GM12864 (cell line): ENCODE measurements at places on chromosomes 2 and 18.

DNA sequence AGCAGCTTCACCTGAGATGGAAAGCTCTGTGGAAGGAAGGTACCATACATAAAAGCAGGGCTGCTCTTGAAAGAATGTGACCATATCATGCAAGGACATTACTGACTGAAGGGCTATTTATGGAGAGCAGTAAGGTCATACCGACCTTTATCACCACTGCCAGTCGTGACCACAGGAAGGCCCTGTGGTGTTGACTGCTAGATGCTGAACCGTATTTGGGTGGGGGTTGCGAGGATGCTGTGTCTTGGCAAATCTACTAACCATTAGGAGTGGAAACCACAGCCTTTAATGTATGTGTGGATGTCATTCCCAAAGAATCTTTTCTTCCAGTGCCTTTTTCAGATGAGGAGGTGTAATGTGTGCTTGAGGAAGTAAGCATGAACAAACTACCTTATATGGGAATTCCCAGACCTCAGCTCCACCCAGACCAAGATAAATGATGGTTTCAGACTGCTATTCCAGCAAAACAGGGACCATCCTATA lies 60.8 kb downstream of the LIMS1 start:
- DNase-seq: no peak

- DNase-seq: no peak
Observed at GRCh38 chr18:79496237-79496977, 100.7 kb downstream of the NFATC1 start.

GRCh38 chr2:30620102-30620501 lies 173.1 kb downstream of the LCLAT1 start:
- no peak for DNase-seq

GRCh38 chr2:206127656-206128055 lies 31.6 kb downstream of the NDUFS1 start:
- no peak for DNase-seq

GRCh38 chr2:173690349-173690748 lies 274.8 kb downstream of the SP3 start:
- no peak for DNase-seq

DNA sequence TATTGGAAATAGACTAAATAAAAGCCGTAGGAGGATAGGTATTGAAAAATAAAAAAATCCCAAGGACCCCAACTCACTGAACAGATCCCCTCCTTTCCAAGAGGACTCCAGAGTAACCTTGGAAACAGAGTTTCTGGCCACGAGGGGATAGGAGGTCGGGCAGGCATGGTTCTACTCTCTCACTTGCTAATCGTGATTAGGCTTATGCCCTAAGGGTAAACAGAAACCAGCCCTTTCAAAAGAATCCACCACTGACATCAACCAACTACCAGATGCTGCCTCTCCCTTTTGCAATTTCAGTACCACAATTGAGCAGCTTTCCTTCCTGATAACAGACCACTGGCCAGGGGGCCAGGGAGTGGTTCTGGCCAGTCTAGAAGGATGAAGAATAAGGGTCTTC lies 477.8 kb downstream of the EIPR1 start:
- no peak for DNase-seq

DNA sequence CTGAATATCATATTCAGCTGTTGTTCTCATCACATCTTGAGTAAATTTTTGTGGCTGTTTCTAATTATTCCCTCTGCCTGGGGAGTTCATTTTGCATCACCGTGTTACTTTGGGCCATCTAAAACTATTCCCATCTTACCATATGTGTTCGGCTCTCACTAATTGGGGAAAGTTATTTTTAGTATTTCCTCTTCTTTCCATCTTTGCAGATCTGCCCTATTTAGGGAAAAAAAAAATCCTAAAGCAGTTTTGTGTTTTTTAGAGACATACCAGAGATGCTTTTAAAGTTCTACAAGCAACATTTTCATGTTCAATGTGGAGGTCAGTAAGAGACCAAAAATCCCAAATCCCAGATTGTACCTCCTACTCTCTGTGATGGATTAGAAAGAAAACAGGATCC lies 111.3 kb upstream of the NDUFV2 start:
- no peak for DNase-seq

DNA sequence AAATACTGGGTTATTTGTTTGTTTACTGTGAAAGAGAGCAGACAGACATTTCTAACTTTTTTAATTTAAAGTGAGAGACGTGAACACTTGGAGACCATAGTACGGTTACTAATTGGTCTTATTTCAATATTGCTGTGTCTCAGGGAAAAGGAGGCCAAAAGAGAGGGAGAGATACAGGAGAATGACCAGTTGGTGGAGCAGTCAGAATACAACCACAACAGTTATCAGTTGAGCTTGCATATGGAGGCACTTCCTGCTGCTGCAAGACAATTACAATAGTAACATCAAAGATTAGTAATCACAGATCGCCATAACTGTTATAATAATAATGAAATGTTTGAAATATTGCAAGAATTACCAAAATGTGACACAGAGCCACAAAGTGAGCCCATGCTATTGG lies 58.2 kb downstream of the TWSG1 start:
- DNase-seq: no peak

DNA sequence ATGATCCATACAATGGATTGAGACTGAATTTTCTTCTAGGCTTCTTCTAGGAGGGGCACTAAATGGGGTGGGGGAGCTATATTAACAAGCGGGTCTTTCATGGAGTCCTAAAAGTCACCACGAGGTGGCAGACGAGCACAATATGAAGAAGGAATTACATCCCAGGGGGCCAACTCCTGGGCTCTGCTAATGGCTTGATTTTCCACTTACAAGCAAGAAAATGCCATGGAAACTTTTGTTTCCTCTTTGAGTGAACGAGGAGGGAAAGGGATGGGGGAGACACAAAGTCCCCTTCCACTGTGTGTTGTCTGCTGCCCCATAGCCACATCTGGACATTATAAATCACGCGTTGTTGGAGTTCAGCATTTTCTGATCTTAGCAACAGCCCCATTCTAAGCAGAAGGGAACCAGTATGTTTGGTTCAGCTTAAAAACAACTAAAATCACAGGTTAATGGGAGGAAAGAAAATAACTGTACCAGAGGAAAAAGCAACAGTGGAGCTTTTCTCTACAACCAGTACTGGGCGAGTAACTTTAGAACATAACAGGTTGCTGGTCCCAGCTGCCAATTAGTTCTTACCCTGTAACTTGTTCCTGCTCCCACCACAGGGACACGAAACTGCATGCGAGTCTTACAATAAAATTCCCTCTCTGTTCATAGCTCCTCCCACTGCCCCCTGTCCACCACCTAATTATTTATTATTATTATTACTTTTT lies 285.0 kb upstream of the PARD3B start:
- DNase-seq: no peak

DNA sequence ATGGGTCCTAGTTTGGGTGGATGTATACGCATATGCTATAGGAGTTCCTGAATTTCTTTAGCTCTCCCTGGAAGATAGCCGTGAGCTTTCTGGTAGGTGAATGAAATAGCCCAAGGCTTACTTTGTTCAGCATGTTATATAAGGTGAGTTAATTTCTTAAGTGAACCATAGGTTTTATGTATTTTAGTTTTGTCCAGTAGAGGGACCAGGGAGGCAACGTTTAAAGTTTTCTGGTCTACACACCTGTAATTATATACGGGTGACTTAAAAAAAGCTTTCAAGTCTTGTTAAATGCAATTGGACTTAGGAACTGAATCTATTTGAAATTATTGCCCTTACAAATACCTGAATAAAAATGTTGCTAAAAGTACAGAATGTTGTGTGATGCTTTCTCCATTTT lies 402.5 kb upstream of the DDX18 start:
- no peak for DNase-seq

DNA sequence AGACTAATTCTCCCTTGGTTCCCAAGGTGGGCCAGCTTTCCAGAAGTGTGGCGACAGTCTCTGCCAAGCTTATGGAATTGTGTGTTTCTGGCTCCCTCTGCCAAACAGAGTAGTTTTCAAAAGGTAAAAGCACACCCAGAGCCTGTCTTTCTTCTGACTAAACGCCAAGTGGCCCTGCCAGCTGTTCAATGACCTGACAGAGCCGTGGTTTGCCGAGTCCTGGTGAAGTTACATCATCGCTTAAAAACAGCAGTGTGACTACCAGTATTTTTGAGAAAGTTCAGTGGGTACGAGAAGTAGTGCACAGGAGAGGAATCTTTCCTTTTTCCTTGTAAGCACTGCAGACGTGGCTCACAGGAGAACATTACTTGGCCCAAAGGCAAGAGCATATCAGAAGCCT lies 1.9 kb downstream of the PER2 start:
- DNase-seq: no peak

DNA sequence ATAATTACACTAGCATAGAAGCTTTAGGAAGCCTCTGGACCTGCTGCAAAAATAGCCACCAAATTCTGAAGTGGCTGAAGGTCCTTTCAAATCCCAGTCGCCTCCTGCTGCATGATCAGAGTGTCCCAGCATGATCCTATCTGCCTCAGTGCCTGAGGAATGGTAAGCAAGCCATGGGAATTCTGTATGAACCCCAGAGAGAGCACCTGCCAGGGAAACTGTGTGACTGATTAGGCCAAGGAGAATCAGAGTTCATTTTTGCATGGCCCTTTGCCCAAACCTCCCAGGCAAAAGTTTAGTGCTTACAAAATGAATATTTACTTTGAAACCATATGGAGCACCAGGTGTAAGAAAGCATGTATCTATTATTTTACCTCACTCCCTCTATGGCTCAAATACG lies 221.4 kb downstream of the ARL4C start:
- no peak for DNase-seq

DNA sequence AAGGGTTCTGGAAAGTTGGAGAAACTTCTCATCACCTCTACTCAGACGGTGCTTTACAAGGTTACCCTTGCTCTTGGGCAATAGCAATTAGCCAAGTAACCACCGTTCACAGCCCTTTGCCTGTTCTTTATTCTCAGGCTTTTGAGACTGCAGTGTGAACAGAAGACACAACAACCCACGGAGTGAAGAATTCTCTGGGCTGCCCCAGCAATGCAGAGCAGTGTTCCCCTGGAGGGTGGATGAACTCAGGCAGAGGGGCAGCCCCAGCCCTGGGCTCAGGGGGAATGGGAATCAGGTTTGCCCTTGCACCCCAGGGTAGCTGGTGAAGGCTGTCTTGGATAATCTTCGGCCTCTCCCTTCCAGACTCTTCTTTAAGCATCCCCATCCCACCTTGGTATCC lies 69.1 kb downstream of the MCFD2 start:
- no peak for DNase-seq

DNA sequence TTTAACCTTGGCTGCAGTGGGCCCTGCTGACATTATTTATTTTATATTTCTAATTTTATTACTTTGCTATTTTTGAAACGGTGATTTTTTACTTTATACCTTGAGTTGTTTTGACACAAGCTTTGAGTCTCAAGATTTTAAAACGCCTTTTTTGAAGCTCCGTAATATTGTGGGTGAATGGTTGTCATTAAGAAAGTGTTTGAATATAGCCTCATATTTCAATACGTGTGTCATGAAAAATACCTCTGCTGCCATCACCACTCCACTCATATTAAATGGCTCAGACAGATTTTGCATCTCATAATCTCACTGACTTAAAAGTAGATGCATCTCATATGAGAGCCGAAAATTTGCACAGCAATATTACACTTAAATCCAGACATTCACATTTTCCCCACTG lies 106.6 kb downstream of the CTNNA2 start:
- no peak for DNase-seq

DNA sequence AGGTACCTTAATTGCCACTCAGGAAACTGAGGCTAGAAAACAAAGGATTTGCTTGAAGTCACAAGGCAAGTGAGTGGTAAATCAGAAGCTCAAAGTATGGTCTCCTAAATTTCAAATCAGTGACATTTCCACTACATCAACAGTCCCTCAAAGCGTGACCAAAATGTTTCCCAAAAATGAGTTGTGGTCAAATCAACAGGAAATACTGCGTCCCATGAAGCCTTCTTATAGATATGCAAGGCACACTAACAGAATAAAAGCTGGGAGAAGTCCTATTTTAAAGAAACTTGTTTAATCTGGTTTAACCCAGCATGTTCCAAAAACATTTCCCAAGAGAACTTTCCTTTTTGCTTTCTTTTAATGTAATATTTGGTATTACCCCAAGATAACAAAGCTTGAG lies 249.4 kb downstream of the EXOC6B start:
- no peak for DNase-seq
